Pancreas (tissue), 10 donors: ENCODE measurements at places on chromosomes 12 and 14.
A peak's percentile ranks its signal among the peaks of the same experiment; 100 is the strongest.

GRCh38 chr14:50773632-50774541 lies 57.1 kb downstream of the NIN start:
- peak overlapping the region; percentile 42 for H3K27ac ChIP-seq
- no peaks in the 10 kb centered on the region for H3K27me3 ChIP-seq
- peaks cover 55% of the 10 kb centered on the region for H3K4me1 ChIP-seq
- H3K36me3 ChIP-seq, result no peaks in the 10 kb centered on the region
- H3K4me3 ChIP-seq, result no peak overlapping the region

DNA sequence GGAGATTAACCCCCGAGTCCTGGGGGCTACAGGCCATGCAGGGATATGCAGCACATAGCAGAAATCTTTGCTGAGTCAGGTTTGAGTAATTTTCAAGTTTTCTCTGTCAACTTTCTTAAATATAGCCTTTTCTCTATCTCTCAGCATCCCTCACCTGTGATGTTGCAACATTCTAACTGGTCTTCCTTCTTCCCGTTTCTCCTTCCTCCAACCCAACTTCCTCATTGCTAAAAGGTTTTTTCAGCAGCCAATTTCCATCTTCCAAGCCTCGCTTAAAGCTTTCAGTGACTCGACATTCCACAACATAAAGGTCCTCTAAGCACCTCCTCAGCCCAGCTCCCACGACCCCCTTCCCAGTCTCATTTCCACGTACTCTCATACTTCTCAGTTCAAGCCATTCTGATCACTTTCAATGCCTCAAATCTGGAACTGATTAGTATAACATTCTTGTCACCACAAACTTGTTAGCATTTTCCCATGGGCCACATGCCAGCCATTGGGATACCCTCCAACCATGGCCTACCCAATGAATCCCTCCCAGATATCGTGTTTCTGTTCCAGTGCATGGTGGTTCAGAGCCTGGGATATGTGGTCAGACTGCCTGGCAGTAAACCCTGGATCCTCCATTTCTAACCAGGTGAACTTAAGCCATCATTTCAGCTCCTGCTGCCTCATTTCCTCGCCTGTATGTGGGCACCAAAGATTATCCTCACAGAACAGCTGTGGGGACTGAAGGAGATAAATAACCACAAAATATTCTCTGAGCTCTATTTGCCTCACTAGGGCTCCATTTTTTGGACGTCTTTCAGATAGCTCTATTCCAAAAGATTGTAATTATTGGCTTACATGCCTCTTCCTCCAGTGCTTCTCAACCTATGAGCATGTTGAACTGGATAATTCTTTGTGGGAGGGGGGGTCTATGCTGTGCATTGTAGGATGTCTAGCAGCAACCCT lies 65.8 kb downstream of the KCNK10 start:
- H3K4me1 ChIP-seq, result no peaks in the 10 kb centered on the region
- H3K36me3 ChIP-seq, result no peaks in the 10 kb centered on the region
- H3K27me3 ChIP-seq, result no peaks in the 10 kb centered on the region
- H3K27ac ChIP-seq, result no peak overlapping the region
- no peak overlapping the region for H3K4me3 ChIP-seq
- no peak for DNase-seq

GRCh38 chr14:103318750-103319419 lies 15.2 kb upstream of the EIF5 start:
- no peaks in the 10 kb centered on the region for H3K36me3 ChIP-seq
- no peak overlapping the region for H3K4me3 ChIP-seq
- no peak for DNase-seq
- H3K27ac ChIP-seq, result no peak overlapping the region
- no peaks in the 10 kb centered on the region for H3K4me1 ChIP-seq

DNA sequence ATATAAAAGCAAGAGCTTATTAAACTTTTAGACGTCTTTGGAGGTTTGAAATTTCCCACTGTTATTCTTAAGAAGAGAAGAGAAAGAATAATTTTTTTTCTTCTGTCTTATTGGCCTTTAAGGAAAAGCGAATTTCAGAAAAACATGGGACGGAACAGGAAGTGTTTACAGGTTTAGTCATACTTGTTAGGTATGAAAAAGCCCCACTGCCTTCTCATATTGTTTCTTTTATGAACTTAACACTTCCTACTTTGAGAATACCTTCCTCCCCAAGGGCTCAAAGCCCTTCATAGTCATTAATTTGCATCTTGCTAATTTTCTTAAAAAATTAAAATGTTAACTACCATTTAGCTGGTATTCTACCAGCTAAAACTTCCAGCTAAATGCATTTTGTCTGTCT lies 82.0 kb downstream of the ETV6 start:
- H3K4me1 ChIP-seq, result peaks cover 56% of the 10 kb centered on the region
- H3K27me3 ChIP-seq, result no peaks in the 10 kb centered on the region
- H3K36me3 ChIP-seq, result no peaks in the 10 kb centered on the region
- no peak for DNase-seq
- H3K4me3 ChIP-seq, result no peak overlapping the region
- H3K27ac ChIP-seq, result peak overlapping the region; percentile 49

DNA sequence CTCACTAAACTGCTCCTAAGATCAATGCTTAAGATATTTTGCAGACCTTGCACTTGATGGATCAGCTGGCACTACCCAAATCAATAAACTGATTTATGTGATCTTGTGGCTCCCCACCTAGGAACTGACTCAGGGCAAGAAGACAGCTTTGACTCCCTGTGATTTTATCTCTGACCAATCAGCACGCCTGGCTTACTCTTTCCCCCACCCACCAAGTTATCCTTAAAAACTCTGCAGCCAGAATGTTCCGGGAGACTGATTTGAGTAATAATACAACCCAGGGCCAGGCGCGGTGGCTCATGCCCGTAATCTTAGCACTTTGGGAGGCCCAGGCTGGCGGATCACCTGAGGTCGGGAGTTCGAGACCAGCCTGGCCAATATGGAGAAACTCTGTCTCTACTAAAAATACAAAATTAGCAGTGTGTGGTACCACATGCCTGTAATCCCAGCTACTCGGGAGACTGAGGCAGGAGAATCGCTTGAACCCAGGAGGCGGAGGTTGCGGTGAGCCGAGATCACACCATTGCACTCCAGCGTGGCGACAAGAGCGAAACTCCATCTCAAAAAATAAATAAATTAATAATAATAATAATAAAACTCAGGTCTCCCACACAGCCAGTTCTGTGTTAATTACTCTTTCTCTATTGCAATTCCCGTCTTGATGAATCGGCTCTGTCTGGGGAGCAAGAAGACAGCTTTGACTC lies 12.0 kb downstream of the MORN3 start:
- H3K27me3 ChIP-seq, result no peaks in the 10 kb centered on the region
- H3K36me3 ChIP-seq, result no peaks in the 10 kb centered on the region
- no peaks in the 10 kb centered on the region for H3K4me1 ChIP-seq
- no peak overlapping the region for H3K27ac ChIP-seq
- no peak overlapping the region for H3K4me3 ChIP-seq

DNA sequence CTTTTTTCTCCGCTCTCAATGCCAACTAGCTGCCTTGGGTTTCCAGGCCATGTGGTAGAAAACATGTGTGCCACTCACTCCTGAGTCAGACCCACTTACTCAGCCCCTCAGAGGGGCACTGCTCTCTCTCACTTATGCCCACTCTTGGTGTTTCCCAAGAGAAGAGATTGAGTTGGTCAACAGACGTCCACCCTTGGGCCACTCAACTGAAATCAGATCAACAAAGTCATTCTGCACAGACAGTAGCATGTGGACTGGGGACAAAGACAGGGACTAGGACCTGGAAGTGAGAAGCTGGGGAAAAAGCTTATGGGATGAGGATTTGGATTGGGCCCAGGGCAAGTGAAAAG lies 161.2 kb downstream of the EFCAB11 start:
- no peak overlapping the region for H3K27ac ChIP-seq
- H3K27me3 ChIP-seq, result no peaks in the 10 kb centered on the region
- H3K4me1 ChIP-seq, result no peaks in the 10 kb centered on the region
- no peak overlapping the region for H3K4me3 ChIP-seq

GRCh38 chr14:23186913-23187654 lies 3.6 kb upstream of the SLC7A8 start:
- DNase-seq, result no peak
- no peaks in the 10 kb centered on the region for H3K27me3 ChIP-seq
- no peak overlapping the region for H3K4me3 ChIP-seq

DNA sequence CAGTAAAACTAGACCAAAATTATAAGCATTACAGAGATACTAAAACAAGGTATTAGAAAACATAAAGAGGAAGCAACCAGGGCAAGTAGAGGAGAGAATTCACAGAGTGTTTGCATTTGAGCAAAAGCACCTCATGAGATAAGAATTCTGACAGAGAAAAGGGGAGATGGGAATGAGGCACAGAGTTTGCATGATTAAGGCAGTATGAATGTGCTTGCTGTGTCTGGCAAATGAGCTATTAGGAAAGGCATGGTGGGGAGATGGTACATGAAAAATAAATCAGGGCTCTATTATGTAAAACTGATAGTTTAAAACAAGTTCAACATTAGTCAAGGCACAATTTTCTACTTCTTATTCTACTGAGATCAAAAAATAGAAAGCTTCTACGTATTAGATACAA lies 23.1 kb downstream of the GARIN6 start:
- no peaks in the 10 kb centered on the region for H3K27me3 ChIP-seq
- no peaks in the 10 kb centered on the region for H3K36me3 ChIP-seq
- no peaks in the 10 kb centered on the region for H3K4me1 ChIP-seq
- H3K4me3 ChIP-seq, result no peak overlapping the region

DNA sequence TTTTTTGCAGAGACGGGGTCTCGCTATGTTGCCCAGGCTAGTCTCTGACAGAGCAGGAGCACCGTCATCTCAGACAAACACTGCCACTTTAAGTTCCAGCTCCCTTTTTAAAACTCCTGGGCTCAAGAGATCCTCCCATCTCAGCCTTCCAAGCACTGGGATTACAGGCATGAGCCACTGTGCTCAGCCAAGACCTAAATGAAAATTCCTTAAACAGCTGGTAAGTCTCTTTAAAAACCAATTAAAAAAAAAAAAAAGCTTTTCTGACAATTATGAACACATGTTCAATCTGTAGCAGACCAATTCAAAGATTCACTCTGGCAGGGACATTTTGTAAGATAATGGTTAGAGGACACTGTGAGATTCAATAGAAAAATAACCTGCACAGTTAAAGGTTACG lies 77.8 kb downstream of the HECTD4 start:
- H3K4me3 ChIP-seq, result no peak overlapping the region
- H3K27me3 ChIP-seq, result no peaks in the 10 kb centered on the region
- H3K27ac ChIP-seq, result no peak overlapping the region
- H3K36me3 ChIP-seq, result no peaks in the 10 kb centered on the region
- DNase-seq, result no peak
- H3K4me1 ChIP-seq, result no peaks in the 10 kb centered on the region

DNA sequence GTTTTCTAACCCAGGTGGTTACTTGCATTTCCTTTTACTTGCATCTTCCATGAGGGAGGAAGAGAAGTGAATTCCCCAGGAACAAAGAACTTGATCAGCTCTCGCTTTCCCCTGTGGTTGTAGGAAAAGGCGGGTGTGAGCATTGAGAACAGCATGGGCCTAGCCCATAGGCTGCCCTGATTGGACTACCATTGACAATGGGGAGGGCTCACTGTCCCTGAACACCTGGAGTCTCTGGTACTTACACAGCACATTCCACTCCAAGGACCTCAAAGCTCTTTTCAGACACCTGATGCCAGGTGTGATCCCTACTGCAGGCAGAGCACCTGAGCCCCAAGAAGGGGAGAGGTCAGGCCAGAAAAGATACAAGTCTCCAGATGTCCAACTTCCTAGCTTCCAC lies 25.0 kb downstream of the MAX start:
- no peaks in the 10 kb centered on the region for H3K27me3 ChIP-seq
- no peak overlapping the region for H3K4me3 ChIP-seq
- no peak for DNase-seq

DNA sequence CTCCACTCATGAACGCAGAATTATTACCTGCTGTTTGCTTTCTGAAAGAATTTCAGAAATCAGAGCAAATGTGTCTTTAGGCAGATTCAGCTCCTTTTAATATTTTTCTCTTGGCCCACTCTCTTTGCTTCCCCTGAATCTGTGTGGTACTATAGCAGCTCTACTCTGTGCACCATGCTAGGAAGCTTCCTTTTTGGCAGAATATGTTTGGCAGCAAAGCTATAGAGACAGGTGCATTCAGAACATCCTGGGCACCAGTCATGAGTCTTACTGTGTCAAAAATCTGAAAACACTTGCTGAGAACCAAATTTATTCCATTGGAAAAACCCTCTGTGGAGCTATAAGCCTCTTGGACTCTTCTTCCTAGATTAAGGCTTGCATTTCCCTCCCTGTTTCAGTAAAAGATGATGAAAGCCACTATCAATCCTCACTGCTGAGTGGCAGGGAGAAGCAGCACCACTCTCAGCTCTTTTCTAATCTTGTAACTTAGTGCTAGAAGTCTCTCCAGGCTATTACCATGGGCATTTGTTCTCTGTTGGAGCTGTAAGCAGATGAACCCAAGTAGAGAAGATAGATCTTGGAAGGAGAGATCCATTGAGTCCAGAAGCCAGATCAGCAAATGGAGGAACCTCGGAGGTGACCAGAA lies 18.2 kb downstream of the CIPC start:
- H3K36me3 ChIP-seq, result peaks cover 4% of the 10 kb centered on the region
- no peak overlapping the region for H3K27ac ChIP-seq
- no peaks in the 10 kb centered on the region for H3K4me1 ChIP-seq
- H3K27me3 ChIP-seq, result no peaks in the 10 kb centered on the region

DNA sequence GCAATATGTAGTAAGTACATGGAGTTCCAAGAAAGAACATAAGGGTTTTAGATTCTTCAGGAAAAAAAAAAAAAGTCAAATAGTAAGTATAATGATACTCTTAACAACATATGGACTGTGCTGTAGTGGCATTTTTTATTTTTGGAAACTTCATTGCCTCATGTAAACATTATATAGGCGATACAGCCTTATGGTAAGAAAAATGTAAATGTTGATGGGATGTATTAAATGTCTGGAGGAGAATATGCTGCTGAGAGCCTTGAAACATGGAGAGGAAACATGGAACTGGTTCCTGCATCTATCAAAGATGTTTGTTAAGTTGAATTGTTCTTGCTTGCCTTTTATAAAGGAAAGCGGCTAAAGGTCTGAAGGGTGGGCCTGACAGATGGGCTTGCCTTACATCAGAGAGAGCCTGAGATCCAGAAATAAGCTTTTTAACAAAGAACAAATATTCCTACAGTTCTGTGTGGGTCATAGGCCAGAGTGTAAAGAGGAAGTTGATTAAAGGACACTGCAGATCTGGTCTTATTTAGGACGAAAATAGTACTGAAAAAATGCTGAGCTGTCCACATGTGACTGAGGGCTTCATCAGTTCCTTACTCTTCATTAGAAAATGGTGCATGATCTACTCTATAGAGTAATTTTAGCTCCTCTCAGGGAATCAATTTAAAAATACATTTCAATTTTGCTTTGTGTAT lies 448.1 kb upstream of the DCN start:
- H3K36me3 ChIP-seq, result no peaks in the 10 kb centered on the region
- H3K4me1 ChIP-seq, result no peaks in the 10 kb centered on the region
- no peak for DNase-seq
- no peak overlapping the region for H3K27ac ChIP-seq
- no peak overlapping the region for H3K4me3 ChIP-seq
